Activated naive CD4-positive, alpha-beta T cell treated with anti-CD3 and anti-CD28 coated beads, Interleukin-2, amount 10 ng/mL, durations not matched to agents 7 days and 5 days (primary cell): ENCODE measurements at places on chromosomes 5 and 9.

- H3K27me3 ChIP-seq = no peaks in the 10 kb centered on the region
- DNase-seq = no peak
- no peak overlapping the region for H3K4me3 ChIP-seq
These were observed 33.1 kb upstream of the PRLR start for GRCh38 chr5:35263266-35263877.

DNA sequence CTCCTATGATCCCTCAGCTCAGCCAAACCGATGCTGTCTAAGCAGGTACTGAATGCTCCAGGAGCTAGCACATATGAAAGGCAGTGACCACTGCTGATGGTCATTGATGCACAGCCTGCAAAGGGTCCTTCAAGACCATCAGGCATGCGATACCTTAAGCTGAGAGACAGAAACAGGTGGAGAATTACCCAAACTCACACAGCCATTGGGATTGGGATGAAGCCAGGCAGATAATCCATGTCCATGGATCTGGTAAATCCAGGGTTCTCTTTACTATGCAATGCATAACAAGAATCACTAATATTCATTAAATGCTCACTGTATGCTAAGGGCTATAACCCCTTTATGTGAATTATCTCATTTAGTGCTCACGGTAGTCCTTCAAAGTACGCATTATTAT is 36.2 kb downstream of the RAPGEF1 start:
- DNase-seq = no peak
- no peaks in the 10 kb centered on the region for H3K27me3 ChIP-seq
- H3K27ac ChIP-seq = no peak overlapping the region
- H3K4me3 ChIP-seq = no peak overlapping the region
- H3K4me1 ChIP-seq = peaks cover 45% of the 10 kb centered on the region
- peaks cover 17% of the 10 kb centered on the region for H3K36me3 ChIP-seq

GRCh38 chr5:171476701-171477100 is 57.3 kb downstream of the FGF18 start:
- H3K27ac ChIP-seq = no peak overlapping the region
- no peak overlapping the region for H3K4me3 ChIP-seq
- no peak for DNase-seq
- peaks cover 34% of the 10 kb centered on the region for H3K27me3 ChIP-seq
- H3K36me3 ChIP-seq = no peaks in the 10 kb centered on the region
- peaks cover 12% of the 10 kb centered on the region for H3K4me1 ChIP-seq

GRCh38 chr5:73155271-73156222 is 17.4 kb upstream of the TMEM174 start:
- no peak overlapping the region for H3K27ac ChIP-seq
- H3K27me3 ChIP-seq = peaks cover 98% of the 10 kb centered on the region
- H3K36me3 ChIP-seq = no peaks in the 10 kb centered on the region
- DNase-seq = no peak
- no peak overlapping the region for H3K4me3 ChIP-seq

GRCh38 chr5:172691886-172692285 is 50.8 kb downstream of the NEURL1B start:
- H3K4me3 ChIP-seq = no peak overlapping the region
- H3K27ac ChIP-seq = no peak overlapping the region
- H3K36me3 ChIP-seq = no peaks in the 10 kb centered on the region
- DNase-seq = no peak

DNA sequence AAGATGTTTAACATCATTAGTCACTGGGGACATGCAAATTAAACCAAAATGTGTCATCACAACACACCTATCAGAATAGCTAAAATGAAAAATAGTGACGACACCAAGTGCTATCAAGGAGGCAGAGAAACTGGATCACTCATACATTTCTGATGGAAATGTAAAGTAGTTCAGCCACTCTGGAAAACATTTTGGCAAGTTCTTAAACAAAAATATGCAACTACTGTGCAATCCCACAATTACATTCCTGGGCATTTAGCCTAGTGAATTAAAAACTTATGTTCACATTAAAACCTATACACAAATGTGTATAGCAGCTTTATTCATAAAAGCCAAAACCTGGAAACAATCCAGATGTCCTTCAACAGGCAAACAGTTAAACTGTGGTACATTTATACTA is 53.1 kb downstream of the SVEP1 start:
- H3K4me1 ChIP-seq = no peaks in the 10 kb centered on the region
- DNase-seq = no peak
- no peak overlapping the region for H3K27ac ChIP-seq
- H3K4me3 ChIP-seq = no peak overlapping the region
- H3K27me3 ChIP-seq = no peaks in the 10 kb centered on the region

- no peak overlapping the region for H3K4me3 ChIP-seq
- peak overlapping the region; percentile 50 for H3K27ac ChIP-seq
- H3K27me3 ChIP-seq = no peaks in the 10 kb centered on the region
- peaks cover 13% of the 10 kb centered on the region for H3K36me3 ChIP-seq
- no peak for DNase-seq
- H3K4me1 ChIP-seq = peaks cover 60% of the 10 kb centered on the region
These were observed 4.4 kb downstream of the RABGAP1 start for GRCh38 chr9:122944960-122945888.

GRCh38 chr5:172908662-172909061 is 50.6 kb upstream of the RPL26L1 start:
- no peaks in the 10 kb centered on the region for H3K4me1 ChIP-seq
- DNase-seq = no peak
- H3K27me3 ChIP-seq = no peaks in the 10 kb centered on the region
- H3K4me3 ChIP-seq = no peak overlapping the region
- H3K27ac ChIP-seq = no peak overlapping the region

GRCh38 chr5:76312783-76313182 is 90.3 kb upstream of the IQGAP2 start:
- peaks cover 2% of the 10 kb centered on the region for H3K36me3 ChIP-seq
- no peak for DNase-seq
- H3K4me1 ChIP-seq = peaks cover 3% of the 10 kb centered on the region
- no peak overlapping the region for H3K4me3 ChIP-seq

DNA sequence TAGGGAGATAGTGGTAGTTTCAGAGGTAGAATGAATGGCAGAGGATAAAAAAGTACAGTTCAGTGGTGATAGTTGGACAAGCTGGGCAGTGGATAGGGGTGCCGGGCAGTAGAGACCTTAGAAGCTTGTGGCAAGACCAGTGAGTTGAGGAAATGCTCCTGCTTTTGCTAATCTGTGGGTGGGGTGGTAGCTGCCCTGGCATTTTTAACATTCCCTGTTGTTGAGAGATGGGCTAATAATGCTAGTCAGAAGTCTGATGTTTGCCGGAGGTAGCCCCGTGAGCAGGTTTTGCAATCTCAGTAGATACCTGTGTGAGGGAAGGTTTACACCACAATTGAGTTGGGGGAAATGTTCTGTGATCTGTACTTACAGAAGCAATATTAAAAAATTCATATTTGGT is 91.1 kb downstream of the TRIO start:
- no peak for DNase-seq
- no peaks in the 10 kb centered on the region for H3K4me1 ChIP-seq
- no peak overlapping the region for H3K4me3 ChIP-seq
- no peak overlapping the region for H3K27ac ChIP-seq
- H3K36me3 ChIP-seq = no peaks in the 10 kb centered on the region
- H3K27me3 ChIP-seq = peaks cover 3% of the 10 kb centered on the region
